Non-pigmented ciliary epithelial cell (primary cell): ENCODE measurements at places on chromosomes 1 and 21.

- DNase-seq, result no peak
Observed at GRCh38 chr1:31467005-31467674, 54.1 kb downstream of the SERINC2 start.

DNA sequence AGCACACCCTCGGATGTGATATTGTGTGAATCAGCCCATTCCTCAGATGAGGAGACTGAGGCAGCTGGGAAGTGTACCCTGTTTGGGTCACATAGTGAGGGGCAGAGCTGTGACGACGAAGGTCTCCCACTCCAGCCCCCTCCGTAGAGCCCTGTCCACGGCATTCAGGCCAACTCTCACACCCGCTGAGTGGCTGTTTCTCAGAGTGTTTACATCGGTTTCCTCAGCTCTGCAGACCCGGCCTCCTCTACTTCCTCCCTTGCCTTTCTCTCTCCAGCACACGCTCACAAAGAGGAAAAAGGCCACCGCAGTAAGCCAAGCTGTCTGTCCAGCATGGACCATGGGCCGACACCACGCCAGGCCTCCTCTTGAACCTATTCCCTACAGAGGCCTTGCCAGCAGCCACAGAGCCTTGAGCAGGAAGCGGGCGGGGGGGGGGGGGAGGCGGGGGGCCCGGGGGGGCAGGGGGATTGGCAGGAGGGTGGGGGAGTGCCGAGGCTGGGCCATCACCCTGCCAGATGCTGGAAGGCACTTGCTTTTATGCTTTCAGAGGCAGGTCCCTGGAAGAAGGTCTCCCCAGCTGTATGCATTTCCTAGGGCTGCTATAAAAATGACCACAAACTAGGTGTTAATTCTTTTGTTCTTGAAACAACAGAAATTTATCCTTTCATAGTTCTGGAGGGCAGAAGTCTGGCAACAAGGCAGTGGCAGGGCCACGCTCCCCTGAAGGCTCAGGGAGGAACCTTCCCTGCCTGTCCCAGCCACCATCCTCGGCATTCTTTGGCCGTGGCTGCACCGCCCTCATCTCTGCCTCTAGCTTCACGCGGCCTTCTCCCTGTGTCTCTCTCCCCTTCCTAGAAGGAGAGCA lies 178.4 kb downstream of the PSMG1 start:
- no peak for DNase-seq

- DNase-seq, result no peak
Observed at GRCh38 chr21:42392731-42393442, 3.0 kb downstream of the TMPRSS3 start.

DNA sequence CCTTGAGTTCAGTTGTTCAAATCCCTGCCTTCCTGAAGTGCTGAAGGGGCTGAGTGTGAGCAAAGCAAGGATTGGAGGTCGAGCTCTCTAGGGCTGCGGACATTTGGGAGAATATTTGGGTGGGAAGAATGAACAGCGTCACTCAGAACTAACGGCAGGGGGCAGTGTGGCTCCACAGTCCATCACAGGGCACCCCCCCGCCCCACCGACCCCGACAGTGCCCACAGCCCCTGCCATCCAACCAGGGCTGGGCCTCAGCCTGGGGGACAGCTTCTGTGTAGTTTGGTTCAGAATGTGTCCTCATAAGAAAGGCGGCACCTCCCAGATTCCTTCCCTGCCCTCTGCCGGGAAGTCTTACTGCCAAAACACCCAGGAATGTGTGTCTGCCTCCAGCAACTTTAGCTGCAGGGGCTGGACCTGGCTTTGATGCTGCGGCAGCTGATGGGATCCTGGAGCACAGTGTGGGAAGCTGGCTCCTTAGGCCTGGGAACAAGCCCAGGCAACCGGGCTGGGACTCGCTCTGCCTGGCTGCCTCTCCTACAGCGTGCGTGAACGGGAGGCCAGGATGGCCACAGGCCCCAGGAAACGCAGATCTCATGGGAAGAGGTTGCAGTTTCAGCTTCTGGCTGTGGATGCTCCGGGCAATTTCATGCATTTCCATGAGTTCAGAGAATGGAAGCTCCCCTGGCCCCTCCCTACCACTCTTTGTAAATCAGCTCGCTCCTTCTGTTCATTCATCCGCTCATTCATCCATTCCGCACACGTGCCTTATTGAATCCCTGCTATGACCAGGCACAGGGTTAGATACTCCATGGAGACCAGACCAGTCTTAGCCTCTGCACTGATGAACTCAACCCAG lies 104.9 kb upstream of the TMPRSS2 start:
- peak; percentile 28 for DNase-seq

- no peak for DNase-seq
Observed at GRCh38 chr1:203425663-203425975, 50.0 kb upstream of the PRELP start.
